ENCODE measurements at places on chromosomes 6 and 20. TPM values are rescaled to one million over a fixed set of nuclear protein-coding genes. Genes with fewer than 3 reads are reported as not detected.

POPDC3 gene
- not detected for total RNA-seq

BANF2 gene
- total RNA-seq, result not detected

DNA sequence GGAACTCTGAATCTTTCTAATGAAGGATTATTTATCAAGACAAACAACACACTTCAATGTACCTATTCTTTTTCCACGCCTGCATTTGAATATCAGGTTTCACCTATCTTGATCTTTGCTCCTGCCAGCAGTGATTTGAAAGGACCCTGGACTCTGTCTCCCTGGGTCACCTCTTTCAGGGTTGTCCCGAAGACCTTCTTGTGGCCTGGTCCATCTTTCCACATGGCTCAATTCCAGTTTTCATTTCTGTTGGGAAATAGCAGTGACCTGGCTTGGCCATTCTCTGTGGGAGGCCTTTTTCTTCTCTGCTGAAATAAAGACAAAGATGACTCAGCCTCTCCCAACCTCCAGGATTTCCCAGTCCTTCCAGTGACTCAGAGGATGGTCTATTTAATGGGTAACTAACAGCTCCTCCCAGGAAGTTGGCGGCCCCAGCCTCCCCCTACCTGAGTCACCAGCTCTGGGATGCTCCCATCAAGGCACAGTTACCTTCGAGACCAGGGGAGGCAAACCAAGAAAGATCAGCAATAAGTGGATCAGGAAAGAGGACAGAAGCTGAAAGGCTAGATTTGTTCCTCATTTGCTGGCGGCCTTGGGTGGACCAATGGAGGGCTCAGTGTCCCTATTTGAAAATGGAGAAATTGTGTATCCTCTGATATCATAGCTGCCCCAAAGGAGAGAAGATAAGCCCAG lies 120.2 kb upstream of the RNF24 start:
- H3K27me3 ChIP-seq, result no peaks in the 10 kb centered on the region
- H3K4me1 ChIP-seq, result no peaks in the 10 kb centered on the region
- DNase-seq, result no peak
- H3K27ac ChIP-seq, result peak overlapping the region; percentile 9
- H3K36me3 ChIP-seq, result no peaks in the 10 kb centered on the region

DNA sequence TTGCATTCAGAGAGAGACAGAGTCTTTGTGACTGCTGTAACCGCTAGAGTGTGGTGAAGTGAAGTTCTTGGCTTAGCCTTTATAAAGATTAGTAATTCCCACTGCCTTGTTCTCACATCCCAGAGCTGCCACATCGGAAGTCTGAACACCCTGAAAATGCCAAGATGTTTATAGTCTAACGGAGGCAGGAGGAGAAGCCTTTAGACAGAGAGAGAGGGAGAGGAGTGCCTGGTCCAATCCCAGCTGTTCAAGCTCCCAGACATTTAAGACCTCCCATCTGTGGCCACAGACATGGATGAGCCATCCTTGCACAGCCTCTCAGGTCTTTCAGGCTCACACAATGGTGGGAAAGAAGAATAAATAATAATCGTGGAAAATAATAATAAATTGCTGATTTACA lies 1422.8 kb upstream of the EYS start:
- DNase-seq, result no peak
- no peaks in the 10 kb centered on the region for H3K36me3 ChIP-seq
- no peaks in the 10 kb centered on the region for H3K4me1 ChIP-seq
- H3K27ac ChIP-seq, result no peak overlapping the region
- no peaks in the 10 kb centered on the region for H3K27me3 ChIP-seq

RIPPLY2 gene
- not detected for total RNA-seq

DNA sequence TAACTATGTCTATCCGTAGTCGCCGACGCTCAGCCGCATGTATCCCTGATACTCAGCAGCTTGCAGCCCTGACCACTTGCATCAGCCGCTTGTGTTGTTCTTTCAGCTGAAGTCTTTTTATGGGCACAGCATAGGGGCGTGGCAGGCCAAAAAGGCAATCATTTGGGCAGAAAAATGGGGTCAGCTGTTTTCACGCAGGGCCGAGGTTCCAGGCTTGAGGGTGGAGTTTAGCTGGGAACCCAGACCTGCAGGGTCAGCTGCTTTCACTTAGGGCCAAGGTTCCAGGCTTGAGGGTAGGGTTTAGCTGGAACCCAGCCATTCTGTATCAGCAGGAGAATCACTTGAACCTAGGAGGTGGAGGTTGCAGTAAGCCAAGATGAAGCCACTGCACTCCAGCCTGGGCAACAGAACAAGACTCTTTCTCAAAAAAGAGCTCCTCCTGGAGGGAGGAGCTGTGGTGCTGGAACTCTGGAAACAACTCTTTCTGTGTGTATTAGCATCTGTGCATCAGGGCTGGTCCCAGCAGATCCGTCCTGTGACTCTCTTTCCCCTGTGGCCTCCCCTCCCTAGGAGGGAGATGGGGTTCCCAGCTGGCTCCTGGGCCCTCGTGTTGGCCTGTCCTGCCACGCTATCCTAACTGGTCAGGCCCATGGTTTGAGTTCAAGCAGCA lies 56.9 kb upstream of the PRND start:
- H3K36me3 ChIP-seq, result no peaks in the 10 kb centered on the region
- H3K4me1 ChIP-seq, result no peaks in the 10 kb centered on the region
- H3K4me3 ChIP-seq, result no peak overlapping the region
- no peaks in the 10 kb centered on the region for H3K27me3 ChIP-seq
- H3K27ac ChIP-seq, result no peak overlapping the region
- no peak for DNase-seq

DNA sequence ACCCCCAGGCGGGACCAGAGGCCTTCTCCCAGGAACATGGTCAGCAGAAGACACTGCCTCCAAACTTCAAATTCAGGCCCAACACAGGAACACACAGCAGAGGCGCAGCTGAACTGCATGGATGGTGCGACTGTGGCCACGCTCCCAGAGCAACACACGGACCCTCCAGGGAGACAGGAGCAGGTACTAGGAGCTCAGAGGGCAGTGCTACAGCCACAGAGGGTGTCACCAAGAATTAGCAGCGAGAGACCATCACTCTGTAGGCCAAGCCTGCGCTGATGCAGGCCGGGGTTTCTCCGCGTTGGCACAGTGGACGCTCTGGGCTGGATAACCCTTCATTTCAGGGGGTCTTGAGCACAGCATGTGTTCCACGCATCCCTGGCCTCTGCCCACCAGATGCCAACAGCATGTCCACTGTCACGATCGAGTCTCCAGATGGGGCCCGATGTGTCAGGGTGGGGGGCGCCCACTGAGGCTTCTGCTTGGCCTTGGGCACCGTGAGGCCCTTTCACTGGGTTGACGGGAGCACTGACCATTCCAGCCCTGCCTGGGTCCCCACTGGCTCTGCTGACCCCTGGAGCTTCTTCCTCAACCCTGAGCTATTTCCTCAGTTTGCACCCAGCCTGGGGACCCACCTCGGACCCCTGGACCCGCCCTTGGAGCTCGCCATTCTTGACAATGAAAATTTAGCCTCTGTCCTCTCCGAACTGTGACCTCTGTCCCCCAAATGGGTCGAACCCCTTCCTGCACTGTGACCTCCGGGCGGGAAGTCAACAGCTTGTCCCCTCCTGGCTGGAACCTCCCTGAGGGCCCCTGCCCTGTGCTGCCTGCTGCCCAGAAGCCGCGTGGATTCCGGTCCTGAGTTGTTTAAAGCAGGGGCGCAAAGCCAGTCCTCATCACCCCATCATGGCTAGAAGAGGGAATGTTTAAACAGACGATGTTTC lies 239.4 kb downstream of the DLL1 start:
- peaks cover 12% of the 10 kb centered on the region for H3K27me3 ChIP-seq
- H3K4me1 ChIP-seq, result no peaks in the 10 kb centered on the region
- DNase-seq, result no peak
- H3K27ac ChIP-seq, result no peak overlapping the region
- no peak overlapping the region for H3K4me3 ChIP-seq

DNA sequence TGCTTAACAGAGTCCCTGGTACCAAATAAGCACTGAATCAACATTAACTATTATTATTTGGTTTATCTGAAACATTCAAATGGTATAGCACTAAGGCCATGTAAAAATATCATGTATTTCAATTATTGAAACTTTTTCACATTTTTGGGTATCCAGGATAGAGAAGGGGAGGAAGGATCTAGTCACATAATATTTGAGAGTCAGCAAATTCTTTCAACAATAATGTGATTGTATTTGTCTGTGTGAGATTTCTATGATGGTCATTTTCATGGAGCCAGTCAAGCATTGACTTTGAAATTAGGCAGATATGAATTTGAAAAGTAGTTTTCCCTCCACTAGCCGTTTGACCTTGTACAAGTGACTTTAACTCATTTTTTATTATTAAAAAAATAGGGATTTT lies 67.9 kb downstream of the LAMA2 start:
- no peaks in the 10 kb centered on the region for H3K4me1 ChIP-seq
- no peak overlapping the region for H3K4me3 ChIP-seq
- H3K27ac ChIP-seq, result no peak overlapping the region
- no peaks in the 10 kb centered on the region for H3K36me3 ChIP-seq

GRCh38 chr6:144008120-144008811 lies at the start of gene PLAGL1:
TSS of gene PLAGL1 (minus strand) at chr6:144008259. CDS start at chr6:143948136, 60,123 bp downstream.
- H3K27ac ChIP-seq, result peak within 1 kb of the TSS; percentile 76
- H3K4me3 ChIP-seq, result peak within 1 kb of the TSS; percentile 66
- H3K27me3 ChIP-seq, result no peaks in the 10 kb centered on the region
- no peak for DNase-seq
- no peaks in the 10 kb centered on the region for H3K36me3 ChIP-seq

DNA sequence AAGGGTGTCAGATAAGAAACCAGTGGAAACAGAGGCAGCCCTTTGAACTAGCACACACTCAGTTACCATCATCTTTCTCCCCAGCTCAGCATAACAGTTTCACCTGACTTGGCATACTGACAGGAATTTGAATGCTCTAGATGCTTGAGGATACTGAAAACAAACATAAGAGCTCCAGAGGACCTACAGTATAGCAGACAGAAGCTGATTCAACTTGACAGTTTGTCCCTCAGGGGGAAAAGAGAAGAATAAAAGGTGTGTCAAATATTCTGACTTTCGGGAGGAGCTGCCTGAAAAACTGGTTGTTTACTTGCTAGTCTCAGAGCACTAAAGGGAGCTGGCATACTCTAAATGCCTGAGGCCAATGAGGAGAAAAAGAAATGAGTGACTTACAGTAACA lies 35.1 kb downstream of the EYS start:
- no peaks in the 10 kb centered on the region for H3K4me1 ChIP-seq
- DNase-seq, result no peak
- H3K27ac ChIP-seq, result no peak overlapping the region
- H3K36me3 ChIP-seq, result no peaks in the 10 kb centered on the region

DNA sequence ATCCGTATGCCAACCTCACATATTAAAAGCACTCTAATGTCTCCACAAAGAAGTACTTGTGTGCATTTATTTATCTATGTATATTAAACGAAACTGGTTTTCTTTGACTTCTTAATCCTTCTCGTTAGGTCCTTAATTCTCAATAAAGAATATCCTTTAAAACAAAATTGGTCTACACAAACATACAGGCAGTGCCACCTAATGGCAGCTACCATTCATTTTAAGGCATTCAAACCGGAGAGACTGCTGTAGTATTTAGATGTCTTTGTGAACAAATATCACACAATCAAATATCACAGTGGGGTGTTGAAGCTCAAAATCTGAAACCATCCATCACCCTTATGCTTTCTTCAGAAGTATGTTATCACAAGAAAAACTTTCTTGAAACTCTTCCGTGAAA lies 96.6 kb upstream of the IRAK1BP1 start:
- H3K27me3 ChIP-seq, result no peaks in the 10 kb centered on the region
- no peak overlapping the region for H3K27ac ChIP-seq
- H3K4me3 ChIP-seq, result no peak overlapping the region
- no peak for DNase-seq
- no peaks in the 10 kb centered on the region for H3K4me1 ChIP-seq
